Islet precursor cell (in vitro differentiated cells): ENCODE measurements at places on chromosomes 1 and 21.
A peak's percentile ranks its signal among the peaks of the same experiment; 100 is the strongest.

DNA sequence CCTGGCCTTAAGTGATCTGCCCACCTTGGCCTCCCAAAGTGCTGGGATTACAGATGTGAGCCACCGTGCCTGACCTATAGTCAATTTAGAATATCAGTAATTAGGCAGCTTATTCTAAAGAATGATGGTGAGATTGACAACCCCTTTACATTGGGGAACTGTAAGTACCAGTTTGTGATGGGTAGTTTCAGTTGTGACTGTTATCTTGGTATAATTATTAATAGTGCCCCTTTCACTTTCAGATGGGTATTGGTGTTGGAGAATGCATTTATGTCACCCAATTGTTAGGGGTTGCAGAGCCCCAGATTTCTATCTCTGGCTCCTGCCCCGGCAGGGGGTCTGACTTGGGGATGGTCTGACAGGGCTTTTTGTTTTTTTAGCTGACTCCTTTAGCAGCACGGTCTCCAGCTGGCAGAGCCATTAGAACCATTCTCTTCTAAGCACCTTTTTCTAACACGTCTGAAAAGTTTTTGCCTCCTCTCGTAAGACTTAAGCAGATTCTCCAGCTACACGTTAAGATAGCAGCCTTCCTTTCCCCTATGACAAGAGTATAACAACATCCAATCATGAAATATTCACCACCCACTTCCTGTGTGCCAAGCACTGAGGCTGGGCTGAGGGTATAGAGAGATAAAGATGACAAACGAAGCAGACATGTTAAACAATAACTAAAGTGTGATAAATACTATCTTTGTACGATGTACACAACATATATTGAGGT, 157.8 kb downstream of the SDCCAG8 start:
- no peak for DNase-seq

GRCh38 chr1:109482791-109483671, 674 bp upstream of the ATXN7L2 start:
- peak; percentile 81 for DNase-seq

DNA sequence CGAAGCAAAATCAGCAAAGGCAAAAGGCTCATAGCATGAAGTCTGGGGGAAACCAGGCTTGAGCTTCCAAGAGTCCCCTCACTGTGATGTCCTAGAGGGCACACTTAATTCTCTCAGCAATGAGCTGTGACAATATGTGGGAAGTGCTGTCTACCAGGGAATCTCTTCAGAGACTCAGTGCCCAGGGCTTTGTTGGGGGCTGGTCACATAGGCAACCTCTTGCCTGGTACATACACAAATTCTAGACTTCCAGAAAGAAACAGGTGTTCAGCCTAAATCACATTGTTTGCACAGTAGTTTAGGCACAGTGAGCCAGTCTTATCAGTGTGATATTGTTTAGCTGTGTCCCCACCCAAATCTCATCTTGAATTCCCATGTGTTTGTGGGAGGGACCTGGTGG, 400.5 kb downstream of the PRDM2 start:
- no peak for DNase-seq

DNA sequence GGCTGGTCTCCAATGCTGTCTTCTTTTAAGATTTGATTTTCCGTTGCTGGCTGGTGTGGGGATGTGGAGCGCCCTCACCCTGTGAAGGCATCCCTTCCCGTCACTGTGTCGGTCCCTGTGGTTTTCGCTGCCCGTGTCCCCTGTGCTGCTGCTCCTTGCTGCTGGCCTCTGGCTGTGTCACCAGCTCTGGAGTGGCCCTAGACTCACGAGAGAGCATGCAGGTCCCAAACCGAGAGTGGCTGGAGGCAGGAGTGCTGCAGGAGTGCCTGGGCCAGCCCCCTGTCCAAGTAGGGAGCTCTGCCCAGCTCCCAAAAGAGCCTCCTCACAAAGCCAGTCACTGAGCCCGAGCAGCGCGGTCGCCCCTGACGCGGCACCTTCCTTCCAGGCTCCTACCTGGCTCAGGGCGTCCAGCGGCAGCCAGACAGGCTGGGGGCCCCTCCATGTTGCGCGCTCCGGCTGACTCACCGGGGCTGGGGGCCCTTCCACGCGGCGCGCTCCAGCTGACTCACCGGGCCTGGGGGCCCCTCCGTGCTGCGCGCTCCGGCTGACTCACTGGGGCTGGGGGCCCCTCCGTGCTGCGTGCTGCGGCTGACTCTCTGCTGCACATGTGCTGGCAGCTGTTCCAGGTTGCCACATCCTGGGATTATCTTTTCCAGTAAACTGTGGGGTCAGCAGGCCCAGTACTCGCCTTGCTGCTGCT, 106.7 kb upstream of the COL6A1 start:
- DNase-seq = peak; percentile 75

GRCh38 chr1:214579183-214579582, 23.8 kb upstream of the CENPF start:
- no peak for DNase-seq

GRCh38 chr1:2786329-2787162, 14.9 kb downstream of the TTC34 start:
- DNase-seq = peak; percentile 25

- peak; percentile 72 for DNase-seq
These were observed 18.4 kb upstream of the CASQ1 start for GRCh38 chr1:160171980-160172379.

GRCh38 chr1:247357781-247358211, 26.1 kb upstream of the ZNF496 start:
- no peak for DNase-seq

DNA sequence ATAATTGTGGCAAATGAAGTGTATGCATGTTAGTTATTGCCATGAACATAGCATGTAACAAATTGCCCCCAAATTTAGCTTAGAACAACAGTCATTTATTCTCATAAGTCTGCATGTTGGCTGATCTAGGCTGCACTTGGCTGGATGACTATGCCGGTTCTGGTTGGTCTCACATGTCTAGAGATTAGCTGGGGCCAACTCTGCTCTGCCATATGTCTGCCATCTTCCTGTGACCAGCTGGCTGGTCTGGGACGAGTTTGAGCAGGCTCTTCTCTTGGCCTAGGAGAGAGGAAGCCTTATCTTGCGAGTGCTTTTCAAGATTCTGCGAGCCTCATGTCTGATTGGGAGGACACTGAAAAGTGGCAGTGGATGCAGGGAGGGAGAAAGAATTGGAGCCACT, 198.3 kb upstream of the FAM78B start:
- DNase-seq = no peak

- DNase-seq = peak; percentile 80
These were observed 17.7 kb downstream of the RAP1GAP start for GRCh38 chr1:21651214-21652042.

GRCh38 chr1:228989992-228990827, 254.9 kb downstream of the RHOU start:
- peak; percentile 58 for DNase-seq

GRCh38 chr1:159686599-159687299, 27.6 kb downstream of the CRP start:
- DNase-seq = no peak

- DNase-seq = no peak
These were observed 1.9 kb upstream of the YRDC start for GRCh38 chr1:37809942-37810341.

DNA sequence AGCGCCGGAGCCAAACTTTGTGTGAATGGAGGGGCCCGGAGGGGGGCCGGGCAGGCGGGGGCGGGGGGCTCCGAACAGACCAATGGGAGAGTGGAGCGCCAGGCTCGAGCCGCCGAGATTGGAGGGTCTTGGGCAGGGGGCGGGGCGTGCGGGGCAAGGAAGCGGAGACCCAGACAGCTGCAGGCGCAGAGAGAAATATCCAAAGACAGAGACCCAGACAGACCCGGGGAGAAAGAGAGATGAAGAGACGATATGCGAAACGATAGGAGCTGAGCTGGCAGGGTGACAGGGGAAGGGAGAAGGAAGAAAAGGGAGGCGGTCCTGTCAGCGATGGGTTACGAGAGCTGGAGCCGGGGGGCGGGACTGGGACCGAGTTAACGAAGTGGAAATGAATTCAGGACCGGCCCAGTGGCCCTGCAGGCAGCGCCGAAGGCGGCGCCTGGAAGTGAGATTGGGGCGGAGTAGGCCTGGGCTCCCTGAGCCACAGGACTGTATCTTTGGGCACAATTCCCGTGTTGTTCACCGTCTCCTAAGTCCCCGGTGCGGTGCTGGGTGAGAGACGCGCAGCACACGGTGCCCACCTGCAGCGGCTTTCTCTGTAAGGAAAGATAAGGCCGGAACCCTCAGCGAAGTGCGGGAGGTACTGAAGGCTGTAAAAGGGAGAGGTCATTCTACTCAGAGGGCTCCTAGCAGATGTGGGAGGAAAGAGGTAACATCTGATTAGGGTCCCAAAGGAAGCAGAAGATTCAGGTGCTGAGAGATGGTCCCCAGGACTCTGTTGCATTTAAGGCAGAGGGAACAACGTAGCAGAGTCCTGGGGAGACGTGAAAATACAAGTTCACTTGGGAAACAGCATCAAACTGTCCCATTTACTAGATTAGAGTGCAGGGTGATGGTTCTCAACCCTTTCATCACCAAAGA, 543 bp upstream of the KCNJ10 start:
- peak; percentile 94 for DNase-seq

- no peak for DNase-seq
These were observed 32.7 kb upstream of the GRHL3 start for GRCh38 chr1:24286246-24287010.

DNA sequence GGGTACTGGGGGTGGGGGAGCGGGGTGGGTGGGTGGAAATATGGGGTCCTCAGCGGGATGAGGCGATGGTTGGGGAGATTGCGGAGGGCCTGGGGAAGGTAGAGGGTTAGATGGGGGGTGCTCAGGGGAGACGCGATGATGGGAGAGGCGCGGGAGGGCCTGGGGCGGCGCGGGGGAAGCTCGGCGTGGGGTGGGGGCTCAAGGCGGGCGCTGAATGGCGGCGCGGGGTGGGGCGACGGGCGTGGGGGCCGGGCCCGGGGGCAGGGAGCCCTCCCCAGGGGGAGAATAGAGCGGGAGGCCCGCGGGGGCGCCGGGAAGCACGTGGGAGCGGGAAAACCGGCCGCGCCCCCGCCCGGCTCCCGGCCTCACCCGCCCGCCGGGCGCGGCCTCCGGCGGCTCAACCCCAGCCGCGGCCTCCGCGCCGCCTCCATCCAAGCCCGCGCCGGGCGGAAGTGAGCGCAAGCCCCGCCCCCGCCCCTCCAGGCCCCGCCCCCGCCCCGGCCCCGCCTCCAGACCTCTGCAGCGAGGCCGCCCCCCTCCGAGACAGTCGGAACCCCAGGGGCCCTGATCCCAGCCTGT, at the start of gene FAAP20:
TSS of gene FAAP20 (minus strand) at position 454 of the 579 bp plus-strand sequence. CDS start at position 431, 23 bp downstream.
- peak; percentile 90 for DNase-seq

- DNase-seq = no peak
These were observed 51.7 kb upstream of the BARHL2 start for GRCh38 chr1:90768826-90769225.
